ENCODE measurements at places on chromosomes 6 and 20.

DNA sequence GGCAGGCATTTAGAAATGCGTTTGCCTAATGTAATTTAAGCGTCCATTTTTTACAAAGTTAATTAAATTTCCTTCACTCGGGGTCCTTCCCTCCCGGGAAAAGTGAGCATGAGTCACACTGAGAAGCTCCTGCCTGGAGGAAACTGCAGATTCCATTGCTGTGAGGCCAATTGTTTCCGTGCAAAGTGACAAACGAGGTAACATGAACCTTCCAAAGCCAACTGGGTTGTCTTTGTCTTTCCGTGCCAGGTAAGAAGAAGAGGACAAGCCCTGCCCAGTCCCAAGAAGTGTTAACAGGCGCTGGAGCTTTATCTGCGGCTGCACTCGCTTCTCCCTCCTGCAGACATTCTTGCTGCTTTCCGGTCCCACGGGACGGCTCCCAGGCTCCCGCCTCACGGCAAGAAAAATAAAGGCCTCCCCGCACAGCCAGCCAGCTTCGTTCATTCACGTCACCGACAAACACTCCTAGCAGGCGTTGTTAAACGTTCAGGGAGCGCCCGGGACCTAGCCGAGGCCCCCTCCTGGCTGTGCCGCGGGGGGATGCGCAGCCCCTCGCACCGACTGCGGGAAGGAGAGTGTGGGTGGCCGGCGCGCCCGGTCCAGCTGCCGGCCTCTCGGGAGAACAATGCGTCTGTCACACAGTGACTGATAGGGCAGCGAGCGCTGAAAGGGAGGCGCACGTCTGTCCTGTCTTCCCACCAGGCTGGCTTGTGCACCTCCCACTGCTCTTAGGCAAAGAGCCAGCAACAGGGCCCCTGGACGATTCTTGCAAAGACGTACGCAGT lies 61.5 kb upstream of the HDDC2 start:
- no peaks in the 10 kb centered on the region for H3K36me3 ChIP-seq
- no peak overlapping the region for H3K4me3 ChIP-seq
- no peak overlapping the region for H3K27ac ChIP-seq
- H3K27me3 ChIP-seq: peaks cover 56% of the 10 kb centered on the region

DNA sequence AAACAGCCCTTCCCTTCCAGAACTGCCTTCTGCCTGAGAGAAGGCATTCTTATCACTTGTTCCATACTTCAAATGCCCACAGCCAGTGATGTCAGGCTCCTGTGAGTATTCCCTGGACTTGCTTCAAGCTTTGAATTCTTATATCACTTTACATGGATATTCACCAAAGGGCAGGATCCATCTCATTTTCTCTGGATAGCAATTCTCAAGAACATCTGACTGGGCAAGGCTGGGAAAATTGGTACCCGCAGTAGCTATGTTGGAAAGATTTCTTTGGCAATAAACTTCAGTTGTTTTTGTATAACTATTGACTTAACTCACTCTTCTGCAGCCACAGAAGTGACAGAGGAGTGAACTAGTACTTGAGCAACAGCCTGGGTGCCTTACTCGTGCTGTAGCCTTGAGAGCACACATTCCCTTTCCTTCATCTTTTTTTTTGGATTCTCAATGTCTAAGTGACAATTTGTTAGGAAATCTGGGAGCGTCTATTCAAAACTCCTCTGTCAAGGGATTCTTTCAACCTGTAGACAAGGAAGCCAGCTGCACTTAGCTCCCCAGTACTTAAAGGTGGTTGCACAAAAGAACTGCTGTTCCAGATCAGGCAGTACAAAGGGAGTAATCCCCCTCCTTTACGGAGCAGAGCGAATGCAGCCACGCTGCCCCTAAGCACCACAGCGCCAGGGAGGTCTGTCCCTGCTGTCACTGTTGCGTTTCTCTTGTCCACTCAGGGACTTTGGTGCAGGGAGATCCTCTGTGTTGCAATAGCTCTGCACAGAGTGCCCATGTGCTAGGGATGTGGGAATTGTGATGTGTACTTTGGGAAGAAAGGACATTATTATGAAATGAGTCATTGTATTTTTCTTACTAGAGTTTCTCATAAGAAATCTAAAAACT lies 69.6 kb downstream of the JAG1 start:
- DNase-seq: no peak
- peaks cover 15% of the 10 kb centered on the region for H3K36me3 ChIP-seq
- H3K27ac ChIP-seq: peak overlapping the region; percentile 44
- H3K27me3 ChIP-seq: no peaks in the 10 kb centered on the region
- H3K4me3 ChIP-seq: no peak overlapping the region

- peaks cover 8% of the 10 kb centered on the region for H3K27me3 ChIP-seq
- no peak overlapping the region for H3K27ac ChIP-seq
- no peak for DNase-seq
- H3K4me1 ChIP-seq: no peaks in the 10 kb centered on the region
- H3K4me3 ChIP-seq: no peak overlapping the region
- no peaks in the 10 kb centered on the region for H3K36me3 ChIP-seq
These were observed 11.3 kb upstream of the ZNF335 start for GRCh38 chr20:45983279-45983743.

GRCh38 chr6:30121446-30122366 lies 8.8 kb upstream of the TRIM31 start:
- no peaks in the 10 kb centered on the region for H3K36me3 ChIP-seq
- no peaks in the 10 kb centered on the region for H3K4me1 ChIP-seq
- H3K27ac ChIP-seq: no peak overlapping the region
- H3K4me3 ChIP-seq: no peak overlapping the region
- DNase-seq: no peak

- H3K27ac ChIP-seq: no peak overlapping the region
- peaks cover 41% of the 10 kb centered on the region for H3K4me1 ChIP-seq
- no peak for DNase-seq
These were observed 255.4 kb downstream of the ATXN1 start for GRCh38 chr6:16505711-16506357.

DNA sequence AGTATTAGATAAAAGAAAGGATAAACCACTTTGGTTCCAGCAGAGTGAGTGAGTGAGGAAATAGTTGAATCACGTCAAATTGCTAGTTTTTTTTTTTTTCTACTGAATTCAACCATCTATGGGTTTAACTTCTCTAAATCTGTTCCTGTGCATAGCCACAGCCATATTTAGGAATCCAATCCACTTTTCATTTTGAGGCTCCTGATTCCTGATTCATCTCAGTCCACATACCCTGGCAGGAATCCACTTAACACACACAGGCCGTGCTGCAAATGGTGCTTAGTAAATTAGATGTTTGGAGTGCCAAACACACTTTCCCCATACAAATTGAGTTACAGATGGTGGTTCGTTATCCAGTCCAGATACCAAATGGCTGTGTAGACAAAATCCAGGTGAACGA lies 220.3 kb downstream of the ALDH8A1 start:
- H3K4me1 ChIP-seq: no peaks in the 10 kb centered on the region
- H3K27ac ChIP-seq: no peak overlapping the region
- no peak overlapping the region for H3K4me3 ChIP-seq
- H3K27me3 ChIP-seq: peaks cover 6% of the 10 kb centered on the region
- no peaks in the 10 kb centered on the region for H3K36me3 ChIP-seq

DNA sequence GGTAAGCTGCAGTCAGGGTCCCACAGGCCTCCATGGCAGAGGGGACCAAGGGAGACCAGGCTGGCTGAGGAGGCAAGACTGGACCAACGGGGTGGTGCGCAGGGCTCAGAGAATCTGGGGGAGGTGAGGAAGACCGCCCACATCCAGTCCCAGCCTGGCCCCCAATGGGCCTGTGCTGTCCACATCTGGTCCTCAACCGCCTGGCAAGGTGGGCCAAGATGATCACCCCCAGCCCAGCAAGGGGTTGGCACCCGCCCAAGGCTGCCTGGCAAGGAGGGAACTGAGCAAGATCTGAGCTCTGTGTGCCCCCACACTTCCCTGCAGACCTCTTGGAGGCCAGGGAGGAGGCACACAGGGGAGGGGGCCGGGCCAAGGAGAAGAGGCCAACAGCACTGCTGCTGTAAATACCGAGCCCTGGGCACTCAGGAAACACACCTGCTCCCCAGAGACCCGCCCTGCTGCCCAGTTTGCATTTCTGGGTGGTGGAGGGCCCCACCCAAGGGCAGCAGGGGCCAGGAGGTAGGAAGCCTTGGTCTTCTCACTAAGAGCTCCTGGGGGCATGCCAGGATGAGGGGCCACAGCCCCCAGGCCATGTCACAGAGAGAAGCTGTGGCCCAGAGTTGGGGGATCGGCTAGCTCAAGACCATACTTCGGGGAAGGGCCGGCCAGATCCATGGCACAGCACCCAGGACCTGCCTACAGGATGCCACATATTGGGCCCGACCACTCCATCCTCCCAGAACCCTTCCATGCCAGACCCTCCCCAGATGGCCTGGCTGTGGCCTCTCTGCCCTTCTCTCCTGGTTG lies 109.6 kb downstream of the ASXL1 start:
- H3K4me1 ChIP-seq: peaks cover 4% of the 10 kb centered on the region
- H3K27me3 ChIP-seq: no peaks in the 10 kb centered on the region
- H3K36me3 ChIP-seq: no peaks in the 10 kb centered on the region
- no peak overlapping the region for H3K4me3 ChIP-seq

DNA sequence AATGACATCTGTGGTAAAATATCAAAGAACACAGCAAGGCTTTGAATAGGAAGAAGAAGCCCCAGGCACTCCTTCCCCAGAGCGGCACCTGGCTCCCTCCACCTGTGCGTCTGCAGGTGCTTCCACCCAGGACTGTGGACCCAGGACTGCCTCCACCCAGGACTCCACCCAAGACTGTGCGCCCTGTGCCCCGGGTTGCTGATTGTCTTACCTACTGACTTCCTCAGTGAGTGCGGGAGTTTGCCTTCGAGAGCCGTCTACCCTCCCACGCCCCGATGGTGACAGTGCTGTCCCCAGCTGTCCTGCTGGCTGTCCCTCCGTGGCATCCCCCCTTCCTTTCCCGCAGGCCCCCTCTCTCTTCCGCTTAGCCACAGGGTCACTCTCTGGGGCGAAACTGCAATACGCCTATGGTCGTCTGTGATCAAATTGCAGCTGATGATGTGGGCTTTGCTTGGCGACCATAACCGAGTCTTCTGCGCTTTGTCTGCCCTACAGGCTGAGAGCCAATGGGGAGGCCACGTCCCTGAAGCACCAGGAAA lies 52.1 kb downstream of the IRF4 start:
- peaks cover 4% of the 10 kb centered on the region for H3K27me3 ChIP-seq
- H3K4me3 ChIP-seq: no peak overlapping the region
- DNase-seq: no peak
- H3K36me3 ChIP-seq: peaks cover 3% of the 10 kb centered on the region

- no peak for DNase-seq
- H3K4me1 ChIP-seq: peaks cover 19% of the 10 kb centered on the region
- H3K27me3 ChIP-seq: peaks cover 3% of the 10 kb centered on the region
- no peak overlapping the region for H3K27ac ChIP-seq
- H3K4me3 ChIP-seq: no peak overlapping the region
These were observed 254.3 kb downstream of the SOX4 start for GRCh38 chr6:21847711-21848480.

GRCh38 chr6:38804358-38804757 lies 89.2 kb downstream of the DNAH8 start:
- no peaks in the 10 kb centered on the region for H3K36me3 ChIP-seq
- H3K27me3 ChIP-seq: peaks cover 47% of the 10 kb centered on the region
- H3K4me3 ChIP-seq: no peak overlapping the region
- H3K27ac ChIP-seq: no peak overlapping the region
- DNase-seq: no peak
- H3K4me1 ChIP-seq: peaks cover 2% of the 10 kb centered on the region

DNA sequence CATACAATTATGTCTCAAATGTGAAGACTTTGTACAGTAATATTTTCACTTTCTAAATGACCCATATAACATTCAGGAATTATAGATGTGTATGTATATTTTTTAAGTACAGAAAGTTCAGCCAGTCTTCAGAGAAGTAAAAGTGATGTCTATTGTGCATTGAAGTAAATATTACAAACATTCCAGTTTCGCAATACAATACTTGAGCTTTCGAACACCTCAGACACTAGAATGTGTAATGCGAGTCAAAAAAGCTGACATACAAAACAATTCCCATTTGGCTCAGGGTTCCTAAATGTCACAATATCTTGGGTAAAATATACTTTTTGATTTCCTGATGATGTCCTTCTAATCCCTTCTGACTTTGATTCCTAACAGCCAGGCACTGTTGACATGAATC lies 101.4 kb downstream of the ZNF217 start:
- peaks cover 3% of the 10 kb centered on the region for H3K27me3 ChIP-seq
- DNase-seq: no peak
- H3K4me3 ChIP-seq: no peak overlapping the region
- no peaks in the 10 kb centered on the region for H3K36me3 ChIP-seq

DNA sequence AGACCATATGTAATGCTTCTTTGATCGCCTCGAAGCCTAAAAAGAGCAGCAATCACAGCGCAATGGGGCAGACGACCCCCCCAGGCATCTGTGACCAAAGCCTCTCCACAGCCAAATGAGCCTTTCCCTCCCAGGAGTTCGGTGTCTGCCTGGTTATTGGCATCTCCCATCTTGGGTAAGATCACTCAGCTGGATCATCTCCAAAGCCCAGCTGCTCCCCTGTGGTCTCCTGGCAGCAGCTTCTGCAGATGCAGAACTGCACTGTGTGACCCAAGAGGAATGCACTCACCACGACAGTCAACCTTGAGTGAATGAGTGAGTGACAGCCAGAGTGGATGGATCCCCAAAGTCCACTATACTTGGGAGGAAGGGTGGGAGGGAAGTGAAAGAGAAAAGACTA lies 44.8 kb upstream of the IYD start:
- H3K27ac ChIP-seq: no peak overlapping the region
- no peak for DNase-seq
- H3K4me3 ChIP-seq: no peak overlapping the region
- H3K27me3 ChIP-seq: peaks cover 9% of the 10 kb centered on the region
- H3K4me1 ChIP-seq: no peaks in the 10 kb centered on the region

- peaks cover 11% of the 10 kb centered on the region for H3K27me3 ChIP-seq
- H3K27ac ChIP-seq: no peak overlapping the region
- no peaks in the 10 kb centered on the region for H3K36me3 ChIP-seq
These were observed 24.9 kb downstream of the ADGRF5 start for GRCh38 chr6:46896871-46897270.

- no peak overlapping the region for H3K27ac ChIP-seq
- H3K4me1 ChIP-seq: no peaks in the 10 kb centered on the region
- H3K27me3 ChIP-seq: peaks cover 11% of the 10 kb centered on the region
- H3K4me3 ChIP-seq: no peak overlapping the region
- no peak for DNase-seq
These were observed 153.3 kb downstream of the QRSL1 start for GRCh38 chr6:106782536-106783285.

- no peak overlapping the region for H3K4me3 ChIP-seq
- H3K27me3 ChIP-seq: no peaks in the 10 kb centered on the region
- peaks cover 56% of the 10 kb centered on the region for H3K36me3 ChIP-seq
- no peak overlapping the region for H3K27ac ChIP-seq
These were observed 4.7 kb downstream of the SOD2 start for GRCh38 chr6:159688266-159688905.

- H3K4me1 ChIP-seq: no peaks in the 10 kb centered on the region
- no peak for DNase-seq
- no peaks in the 10 kb centered on the region for H3K27me3 ChIP-seq
- no peaks in the 10 kb centered on the region for H3K36me3 ChIP-seq
- no peak overlapping the region for H3K4me3 ChIP-seq
These were observed 233.3 kb downstream of the TINAG start for GRCh38 chr6:54541541-54541940.
